ENCODE measurements at places on chromosomes 4 and X.
A peak's percentile ranks its signal among the peaks of the same experiment; 100 is the strongest.

GRCh38 chrX:17976955-17977354 is 115.9 kb upstream of the RAI2 start:
- no peak for DNase-seq

- DNase-seq, result no peak
Measured at GRCh38 chr4:68182382-68182820, 52.7 kb upstream of the TMPRSS11F start.

- no peak for DNase-seq
Measured at GRCh38 chr4:85837439-85837733, 362.4 kb downstream of the ARHGAP24 start.

DNA sequence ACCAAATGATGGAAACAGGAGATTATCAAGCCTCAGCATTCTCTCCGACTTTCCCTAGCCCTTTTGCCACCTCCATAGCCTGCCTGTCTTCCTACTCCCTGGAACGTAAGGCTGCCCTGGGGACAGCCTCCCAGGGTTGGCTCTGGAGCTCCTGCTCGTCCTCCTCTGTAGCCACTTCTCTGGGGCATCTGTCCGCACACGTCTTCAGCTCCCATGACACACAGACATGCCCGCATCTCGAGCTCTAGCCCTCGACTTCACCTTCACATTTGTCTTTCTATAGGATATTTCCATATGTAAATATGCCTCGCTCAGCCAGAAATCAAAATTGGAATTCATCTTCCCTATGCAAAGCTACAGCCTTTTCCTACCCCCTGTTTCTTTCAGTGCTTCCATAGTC is 67.7 kb downstream of the TSC22D3 start:
- no peak for DNase-seq

DNA sequence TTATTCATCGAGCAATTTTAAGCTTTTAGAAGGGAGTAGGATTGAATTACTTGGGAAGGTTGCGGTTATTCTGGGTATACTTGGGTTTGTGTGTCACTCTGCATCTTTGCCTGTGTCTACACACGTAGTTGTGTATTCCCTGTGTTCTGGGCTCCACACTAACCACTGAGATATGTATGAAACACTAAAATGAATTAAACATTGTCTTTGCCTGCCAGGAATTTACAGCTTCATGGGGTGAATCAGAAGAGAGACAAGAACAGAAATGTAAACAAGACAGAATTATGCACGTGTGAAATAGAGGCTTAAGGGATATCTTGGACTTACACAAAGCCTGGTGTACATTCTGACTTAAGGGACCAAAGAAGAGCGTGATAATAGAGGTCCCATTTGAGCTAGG is 228.5 kb downstream of the AFF2 start:
- DNase-seq, result no peak

GRCh38 chrX:41045960-41046567 is 39.2 kb upstream of the USP9X start:
- no peak for DNase-seq

GRCh38 chrX:120768681-120769080 is 107.0 kb downstream of the CT47B1 start:
- no peak for DNase-seq

GRCh38 chr4:81807386-81807785 is 335.7 kb upstream of the RASGEF1B start:
- no peak for DNase-seq

- DNase-seq, result no peak
Measured at GRCh38 chr4:54475546-54475945, 182.2 kb upstream of the KIT start.

DNA sequence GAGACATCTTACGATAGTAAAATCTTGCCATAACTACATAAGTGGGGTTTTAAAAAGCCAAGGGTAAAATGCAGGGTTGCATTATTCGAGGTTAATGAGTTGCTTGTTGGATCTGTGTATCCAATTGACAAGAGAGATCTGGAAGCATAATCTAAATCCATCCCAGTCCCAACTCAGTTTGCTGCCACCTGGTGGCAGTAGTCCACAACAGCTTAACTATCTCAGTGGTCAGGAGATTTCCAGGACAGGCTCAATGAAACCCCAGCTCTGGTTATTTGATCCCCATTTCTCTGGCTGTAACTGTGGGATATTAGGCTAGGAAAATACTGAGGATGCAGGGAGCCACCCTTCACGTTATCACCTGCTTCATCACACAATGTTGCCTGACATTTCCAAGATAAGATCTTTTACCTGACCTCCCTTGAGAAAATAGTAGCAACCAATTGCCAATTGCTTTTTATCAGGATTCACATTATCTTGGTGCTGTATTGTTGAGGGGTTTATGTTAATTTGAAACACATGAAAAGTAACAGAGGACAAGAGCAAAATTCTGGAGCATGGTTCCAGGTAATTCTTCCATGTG is 88.2 kb upstream of the TNIP3 start:
- peak; percentile 52 for DNase-seq

- no peak for DNase-seq
Measured at GRCh38 chr4:164614999-164615398, 138.9 kb upstream of the SMIM31 start.

- peak; percentile 52 for DNase-seq
Measured at GRCh38 chrX:101658661-101659491, 774 bp downstream of the ARMCX2 start.

DNA sequence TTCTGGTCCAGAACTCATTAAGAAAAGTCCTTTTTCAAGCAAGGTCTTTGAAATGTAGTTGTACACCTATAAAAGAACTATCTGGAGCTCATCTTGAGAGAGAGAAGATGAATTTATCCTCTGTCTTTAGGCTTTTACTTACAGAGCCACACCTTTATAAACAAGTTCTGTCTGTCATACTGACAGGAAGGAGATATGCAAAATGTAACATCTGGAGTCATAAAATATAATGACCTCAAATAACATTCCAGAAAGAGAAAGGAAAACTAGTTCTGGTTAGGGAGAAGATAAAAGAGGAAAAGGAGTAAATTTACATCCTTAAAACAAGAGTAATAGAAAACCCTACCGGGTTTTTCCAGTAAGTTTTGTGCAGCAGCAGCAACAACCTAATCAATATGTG is 1.3 kb downstream of the INPP4B start:
- DNase-seq, result no peak

GRCh38 chr4:156870131-156870530 is 101.5 kb downstream of the PDGFC start:
- no peak for DNase-seq

DNA sequence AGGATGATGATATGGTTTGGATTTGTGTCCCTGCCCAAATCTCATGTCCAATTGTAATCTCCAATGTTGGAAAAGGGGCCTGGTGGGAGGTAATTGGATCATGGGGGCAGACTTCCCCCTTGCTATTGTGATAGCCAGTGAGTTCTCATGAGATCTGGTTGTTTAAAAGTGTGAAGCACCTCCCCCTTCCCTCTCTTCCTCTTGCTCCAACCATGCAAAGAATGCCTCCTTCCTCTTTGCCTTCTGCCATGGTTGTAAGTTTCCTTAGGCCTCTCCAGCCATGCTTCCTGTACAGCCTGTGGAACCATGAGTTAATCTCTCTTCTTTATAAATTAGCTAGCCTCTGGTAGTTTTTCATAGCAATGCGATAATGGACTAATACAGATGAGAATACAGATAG is 19.7 kb upstream of the ALG13 start:
- no peak for DNase-seq

- DNase-seq, result no peak
Measured at GRCh38 chrX:124902953-124903352, 416.7 kb upstream of the TEX13C start.

DNA sequence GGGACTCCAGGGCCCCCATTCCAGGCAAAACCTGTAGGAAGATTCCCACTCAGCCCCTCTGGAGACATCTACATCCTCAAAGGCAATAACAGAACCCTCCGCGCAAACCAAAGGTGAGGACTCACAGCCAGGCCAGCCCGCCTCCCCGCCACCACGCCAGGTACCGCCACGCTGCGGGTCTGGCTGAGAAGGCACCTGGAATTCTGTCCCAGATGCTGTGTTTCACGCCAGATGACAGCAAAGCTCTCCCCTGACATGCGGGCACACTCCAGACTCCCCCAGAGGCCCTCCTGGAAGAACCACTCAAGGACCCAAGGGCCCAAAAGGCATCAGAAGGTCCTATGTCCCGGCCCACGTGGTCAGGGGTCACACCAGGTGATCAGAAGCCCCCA is 59.6 kb downstream of the FAM53A start:
- DNase-seq, result no peak

DNA sequence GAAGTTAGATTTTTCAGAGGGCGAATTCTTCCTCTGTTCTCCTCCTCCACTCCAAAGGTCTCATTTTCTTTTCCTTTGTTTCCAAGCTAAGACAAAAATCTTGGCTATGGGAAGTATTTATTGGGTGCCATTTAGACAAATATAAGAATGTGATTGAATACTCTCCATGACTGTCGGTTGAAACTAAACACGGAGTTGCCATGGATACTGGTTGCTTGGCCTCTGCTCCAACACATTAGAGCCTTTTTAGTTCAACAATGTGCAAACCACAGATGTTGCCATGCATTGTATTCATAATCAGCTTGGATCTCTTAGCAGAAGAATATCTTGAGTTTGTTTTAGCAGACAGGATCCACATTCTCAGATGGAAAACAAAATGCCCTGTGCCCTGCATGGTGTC is 366.5 kb upstream of the LCORL start:
- no peak for DNase-seq

- no peak for DNase-seq
Measured at GRCh38 chr4:104129243-104129642, 365.5 kb downstream of the CXXC4 start.

DNA sequence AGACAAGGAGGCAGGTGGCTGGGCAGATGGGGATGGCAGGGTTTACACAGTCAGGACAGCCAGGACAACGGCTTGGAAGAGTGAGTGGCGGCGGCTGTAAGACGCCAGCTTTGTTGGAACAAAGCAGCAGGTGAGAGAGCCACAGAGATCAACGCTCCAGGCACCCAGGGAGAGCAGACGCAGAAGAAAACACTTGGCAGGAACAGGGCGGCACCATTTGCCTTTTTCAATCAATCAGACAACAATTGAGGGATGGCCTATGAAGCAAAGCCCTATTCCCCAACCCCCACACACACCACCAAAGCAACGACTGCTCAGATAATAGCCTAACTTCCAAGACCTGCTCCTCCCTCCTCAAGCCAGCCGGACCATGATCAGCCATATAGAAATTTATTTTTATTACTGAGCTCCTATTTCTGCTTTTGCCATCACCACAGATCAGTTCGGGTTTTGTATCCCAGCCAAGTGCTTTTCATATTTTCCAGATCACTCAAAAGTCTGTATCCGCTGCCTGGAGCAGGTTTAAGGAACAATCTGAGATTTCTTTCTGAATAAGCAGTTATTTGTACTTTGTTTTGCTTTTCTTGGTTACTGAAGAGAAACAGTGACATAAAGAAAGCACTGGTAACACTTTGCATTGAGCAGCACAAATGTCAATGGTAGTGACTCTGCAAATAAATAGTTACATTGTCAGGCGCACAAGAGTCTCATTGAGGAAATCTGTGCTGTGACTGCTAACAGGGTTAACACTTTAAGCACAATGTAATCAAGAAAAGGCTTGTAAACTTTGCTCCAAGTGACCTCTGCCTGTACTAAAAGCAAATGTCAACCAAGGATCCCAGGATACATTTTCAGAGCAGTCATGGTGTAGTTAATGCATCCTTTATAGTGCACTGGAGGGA is 81.8 kb upstream of the RBPJ start:
- DNase-seq, result no peak

DNA sequence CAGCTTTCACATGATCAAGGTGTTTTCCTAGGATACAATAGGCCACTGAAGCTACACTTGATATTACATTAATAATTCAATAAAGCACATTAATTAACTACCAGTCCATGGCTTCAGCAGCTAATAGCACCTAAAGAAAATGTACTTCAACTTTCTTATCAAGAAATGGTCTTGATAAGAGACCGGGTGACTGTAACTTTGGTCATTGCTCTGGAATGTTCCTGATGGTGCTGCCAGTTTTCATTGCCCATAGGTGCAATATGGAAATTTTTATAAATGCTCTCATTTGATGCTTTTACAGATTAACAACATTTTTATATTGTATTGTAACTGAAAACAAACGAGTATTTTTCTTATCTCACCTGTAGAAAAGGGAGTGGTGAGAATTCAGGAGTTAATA is 165.4 kb downstream of the SHROOM3 start:
- DNase-seq, result no peak

- DNase-seq, result no peak
Measured at GRCh38 chr4:103692615-103693014, 27.2 kb downstream of the TACR3 start.

GRCh38 chr4:176185051-176185450 is 10.3 kb downstream of the SPATA4 start:
- DNase-seq, result no peak

DNA sequence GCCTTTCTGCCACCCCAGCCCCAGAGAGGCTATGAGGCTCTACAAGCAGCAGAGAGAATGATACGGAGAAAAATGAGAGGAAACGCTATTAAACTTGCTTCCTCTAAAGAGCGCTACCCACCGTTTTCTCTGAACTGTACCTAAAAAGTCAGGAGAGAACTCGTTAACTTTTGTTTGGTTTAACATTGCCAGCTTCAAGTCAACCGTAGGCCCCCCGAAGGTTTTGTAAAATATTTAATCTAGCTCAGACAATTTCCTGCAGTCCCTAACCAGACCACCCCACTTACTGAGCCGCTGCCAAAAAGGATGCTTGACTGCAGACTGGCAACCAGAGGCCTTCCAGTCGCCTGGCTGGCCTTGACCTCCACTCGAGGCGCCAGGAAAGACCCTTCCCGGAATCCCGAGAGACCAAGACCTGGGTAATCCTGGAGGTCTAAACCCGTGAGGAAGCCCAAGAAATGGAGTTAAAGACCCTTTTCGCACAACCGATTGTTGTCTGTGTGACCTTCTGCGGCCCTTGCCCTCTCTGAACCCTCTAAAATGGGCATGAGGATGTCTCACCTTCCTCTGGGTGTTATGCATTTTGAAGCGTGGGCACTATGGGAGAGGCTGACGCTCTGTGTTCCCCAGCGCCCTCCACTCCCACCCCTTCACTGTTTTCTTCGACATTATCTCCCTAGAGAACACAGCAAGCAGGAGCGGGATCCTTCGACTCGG is 86.3 kb downstream of the BCOR start:
- DNase-seq, result no peak

DNA sequence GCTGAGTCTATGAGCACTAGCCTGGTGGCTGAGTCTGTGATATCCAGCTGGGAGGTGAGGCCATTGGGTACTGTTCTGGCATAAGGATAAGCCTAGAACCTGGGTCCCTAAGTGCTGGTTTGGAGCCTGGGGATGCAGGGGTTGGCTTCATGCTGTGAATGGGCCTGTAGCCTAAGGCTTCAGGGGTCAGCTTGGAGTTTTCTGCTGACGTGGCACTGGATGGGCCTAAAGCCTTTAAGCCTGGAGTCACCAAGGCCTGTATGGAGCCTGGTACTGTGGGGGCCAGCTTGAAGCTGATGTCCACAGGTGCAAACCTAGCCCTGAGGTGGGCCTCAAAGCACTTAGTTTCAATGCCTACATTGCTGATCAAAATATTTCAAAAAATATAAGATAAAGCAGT is 979.6 kb upstream of the POU3F4 start:
- no peak for DNase-seq

DNA sequence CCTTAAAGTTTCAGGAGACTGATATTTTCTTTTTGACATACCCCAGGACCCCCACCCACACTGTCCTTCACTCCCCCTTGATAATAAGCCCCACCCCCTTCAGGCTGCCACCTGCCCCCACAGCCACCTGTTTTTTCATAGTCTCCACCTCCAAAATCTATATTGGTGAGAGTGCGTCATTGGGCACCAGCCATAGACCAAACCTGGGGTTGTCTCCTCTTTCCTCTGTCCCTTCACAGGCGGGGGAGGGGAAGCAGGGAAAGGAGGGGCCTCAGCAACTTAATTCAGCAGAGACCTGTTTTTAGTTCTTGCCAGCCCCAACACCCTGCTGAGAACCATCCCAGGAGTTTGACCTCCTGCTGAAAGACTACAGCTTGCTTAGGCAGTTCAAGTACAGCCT is 1.1 kb downstream of the ARHGAP36 start:
- no peak for DNase-seq
